ENCODE measurements at places on chromosomes 7 and 10. TPM values are rescaled to one million over a fixed set of nuclear protein-coding genes. Genes with fewer than 3 reads are reported as not detected.

Gene GPR26
- not detected for total RNA-seq

Gene IFIT5
- 5.2 TPM for total RNA-seq

Gene PPP1R9A
- 0.69 TPM for total RNA-seq

Gene SPACDR
- total RNA-seq = 2.4 TPM

Gene SAMD9L
- total RNA-seq = 30.7 TPM

Gene VWA2
- not detected for total RNA-seq

Gene ANAPC16
- 79.3 TPM for total RNA-seq

Gene CPN1
- total RNA-seq = not detected

Gene TCERG1L
- total RNA-seq = 0.81 TPM

Gene C10orf105
- not detected for total RNA-seq

Gene PON1
- not detected for total RNA-seq

Gene IDI2
- not detected for total RNA-seq

Gene OR2A5
- total RNA-seq = not detected

Gene LRRN3
- 1.4 TPM for total RNA-seq

Gene CH25H
- not detected for total RNA-seq

Gene SKAP2
- 35.7 TPM for total RNA-seq

Gene GRID1
- not detected for total RNA-seq

Gene NPM3
- 52.5 TPM for total RNA-seq

Gene ATOH7
- not detected for total RNA-seq

Gene CYP2C9
- not detected for total RNA-seq

Gene LRRC4
- total RNA-seq = 0.07 TPM

Gene C10orf143
- total RNA-seq = 2.9 TPM

Gene GPR158
- not detected for total RNA-seq

Gene ARHGEF5
- 1.3 TPM for total RNA-seq

Gene GHRHR
- total RNA-seq = not detected

Gene TAS2R41
- total RNA-seq = not detected

Gene CNTNAP2
- total RNA-seq = not detected

Gene CTTNBP2
- not detected for total RNA-seq

Gene AOC1
- total RNA-seq = not detected

Gene DDC
- total RNA-seq = not detected

Gene CDK1
- 52.9 TPM for total RNA-seq

Gene PTPN20
- total RNA-seq = not detected

Gene TMEM229A
- total RNA-seq = not detected

Gene KLF14
- total RNA-seq = not detected

Gene LGI1
- not detected for total RNA-seq

Gene ST8SIA6
- total RNA-seq = 1.5 TPM

Gene PLXDC2
- total RNA-seq = 14.0 TPM

Gene TMEM139
- total RNA-seq = not detected

Gene APBB1IP
- 58.0 TPM for total RNA-seq

Gene OR6B1
- total RNA-seq = not detected

Gene NUDT13
- total RNA-seq = 1.1 TPM

Gene SLC18A3
- not detected for total RNA-seq

Gene SEMA3D
- total RNA-seq = not detected
